Effector memory CD4-positive, alpha-beta T cell (primary cell): ENCODE measurements at places on chromosomes 2 and 18.

GRCh38 chr18:5868218-5868854 lies 27.0 kb downstream of the TMEM200C start:
- DNase-seq = no peak
- no peak overlapping the region for H3K27ac ChIP-seq
- no peaks in the 10 kb centered on the region for H3K4me1 ChIP-seq
- H3K36me3 ChIP-seq = no peaks in the 10 kb centered on the region
- no peak overlapping the region for H3K4me3 ChIP-seq

DNA sequence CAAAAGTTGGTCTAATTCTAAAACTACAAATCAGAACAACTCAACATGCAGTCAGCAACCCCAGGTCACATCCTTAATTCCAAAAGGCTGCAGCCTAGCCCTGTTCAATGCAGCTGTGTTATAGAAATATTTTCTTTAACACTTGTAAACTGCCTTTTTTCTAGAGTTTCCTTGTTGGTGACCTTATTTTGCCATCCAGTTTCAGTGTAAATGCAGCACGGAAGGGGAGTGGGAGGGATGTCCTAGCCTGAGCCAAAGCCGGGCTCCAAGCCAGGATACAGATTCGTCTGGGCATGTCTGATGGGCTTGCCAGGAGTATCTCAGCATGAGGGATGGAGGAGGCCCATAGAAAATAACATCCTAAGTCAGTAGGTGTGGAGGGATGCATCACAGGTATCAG lies 17.7 kb upstream of the SP3 start:
- no peaks in the 10 kb centered on the region for H3K27me3 ChIP-seq
- no peaks in the 10 kb centered on the region for H3K36me3 ChIP-seq
- DNase-seq = no peak
- H3K4me3 ChIP-seq = no peak overlapping the region
- H3K27ac ChIP-seq = no peak overlapping the region
- H3K4me1 ChIP-seq = no peaks in the 10 kb centered on the region

DNA sequence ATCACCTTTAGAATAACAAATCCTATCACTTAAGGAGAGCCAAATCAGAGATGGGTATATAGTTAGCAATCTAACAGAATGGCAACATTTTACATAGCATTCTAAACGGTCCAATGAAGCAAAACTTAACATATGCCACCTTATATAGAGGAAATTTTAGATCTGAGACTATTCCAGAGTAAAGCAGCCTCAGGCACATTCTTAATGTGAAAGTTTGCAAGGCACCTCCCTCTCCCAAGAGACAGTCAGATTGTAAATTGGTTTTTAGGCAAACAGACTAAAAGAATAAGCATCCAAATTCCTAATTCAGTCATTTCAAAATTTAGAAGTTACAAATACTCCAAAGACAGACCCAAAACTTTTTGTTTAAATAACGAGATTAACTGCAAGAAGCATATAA lies 292.9 kb downstream of the STK39 start:
- H3K36me3 ChIP-seq = no peaks in the 10 kb centered on the region
- no peak overlapping the region for H3K27ac ChIP-seq
- no peak overlapping the region for H3K4me3 ChIP-seq
- no peaks in the 10 kb centered on the region for H3K27me3 ChIP-seq
- DNase-seq = no peak

- DNase-seq = no peak
- H3K27me3 ChIP-seq = no peaks in the 10 kb centered on the region
- no peaks in the 10 kb centered on the region for H3K36me3 ChIP-seq
- no peak overlapping the region for H3K4me3 ChIP-seq
- no peaks in the 10 kb centered on the region for H3K4me1 ChIP-seq
These were observed 863.7 kb downstream of the MBD2 start for GRCh38 chr18:53360501-53361443.

GRCh38 chr2:26717362-26717761 lies 24.8 kb downstream of the KCNK3 start:
- no peaks in the 10 kb centered on the region for H3K4me1 ChIP-seq
- H3K36me3 ChIP-seq = no peaks in the 10 kb centered on the region
- no peak overlapping the region for H3K4me3 ChIP-seq
- no peaks in the 10 kb centered on the region for H3K27me3 ChIP-seq

DNA sequence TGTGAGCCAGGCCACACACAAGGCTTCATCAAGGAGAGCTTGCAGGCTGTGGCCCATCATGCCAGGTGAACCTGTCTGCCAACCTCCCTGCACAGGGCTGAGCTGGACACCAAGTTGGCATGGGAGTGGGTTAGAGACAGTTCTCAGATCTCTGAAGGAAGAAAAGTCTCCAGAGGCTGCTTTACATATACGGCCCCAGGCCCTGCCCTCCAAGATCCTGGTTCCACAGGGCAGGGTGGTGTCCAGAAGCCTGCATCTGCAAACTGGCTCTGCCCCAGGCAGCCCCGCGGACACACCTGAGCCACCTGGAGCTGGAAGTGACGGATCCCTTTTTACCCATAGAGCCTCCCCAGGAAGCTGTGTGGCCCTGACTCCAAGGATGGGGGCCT lies 24.2 kb upstream of the HES6 start:
- H3K4me1 ChIP-seq = no peaks in the 10 kb centered on the region
- peaks cover 30% of the 10 kb centered on the region for H3K36me3 ChIP-seq
- H3K27ac ChIP-seq = no peak overlapping the region
- no peaks in the 10 kb centered on the region for H3K27me3 ChIP-seq
- no peak for DNase-seq
- no peak overlapping the region for H3K4me3 ChIP-seq

- no peak overlapping the region for H3K27ac ChIP-seq
- H3K4me3 ChIP-seq = no peak overlapping the region
- H3K4me1 ChIP-seq = no peaks in the 10 kb centered on the region
These were observed 57.4 kb upstream of the AMMECR1L start for GRCh38 chr2:127943186-127943585.

GRCh38 chr2:25241452-25241851 lies 73.1 kb upstream of the POMC start:
- H3K27me3 ChIP-seq = no peaks in the 10 kb centered on the region
- H3K36me3 ChIP-seq = peaks cover 89% of the 10 kb centered on the region
- DNase-seq = no peak
- no peaks in the 10 kb centered on the region for H3K4me1 ChIP-seq
- H3K4me3 ChIP-seq = no peak overlapping the region
- no peak overlapping the region for H3K27ac ChIP-seq

DNA sequence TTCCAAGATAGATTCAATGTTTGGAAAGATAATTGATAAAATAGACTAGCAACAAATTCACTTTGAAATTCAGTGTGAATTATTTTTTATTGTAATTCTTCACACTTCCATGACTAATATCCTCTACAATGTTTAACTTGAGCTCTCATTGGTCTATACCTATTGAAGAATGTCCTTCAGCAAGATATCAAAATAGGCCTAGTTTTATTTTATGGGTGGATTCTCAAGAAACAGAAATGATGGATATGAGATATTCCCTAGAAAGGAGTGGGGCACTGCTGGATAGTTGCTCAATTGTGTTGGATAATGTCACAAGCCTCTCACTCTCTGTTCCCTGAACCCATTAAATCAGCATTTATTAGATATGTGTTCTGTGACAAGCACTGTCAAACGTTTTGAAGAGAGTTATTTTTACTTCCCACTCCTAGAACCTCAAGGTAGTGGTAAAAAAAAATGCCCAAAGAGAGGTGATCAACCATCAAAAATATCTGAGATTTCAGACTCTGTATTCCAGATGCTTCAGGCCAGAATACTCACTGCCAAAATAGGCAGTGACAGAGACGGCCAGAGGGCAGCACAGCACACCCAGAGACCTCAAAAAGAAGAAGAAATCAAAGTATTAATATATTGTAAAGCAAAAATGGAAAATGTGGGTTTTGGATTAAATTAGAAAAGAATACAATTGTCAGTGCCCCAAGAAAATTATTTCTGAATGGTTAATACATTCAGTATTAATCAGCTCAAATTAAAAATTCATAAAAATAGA lies 87.5 kb downstream of the TRIB2 start:
- H3K27ac ChIP-seq = no peak overlapping the region
- H3K4me3 ChIP-seq = no peak overlapping the region
- H3K4me1 ChIP-seq = no peaks in the 10 kb centered on the region
- DNase-seq = no peak
- H3K36me3 ChIP-seq = no peaks in the 10 kb centered on the region

DNA sequence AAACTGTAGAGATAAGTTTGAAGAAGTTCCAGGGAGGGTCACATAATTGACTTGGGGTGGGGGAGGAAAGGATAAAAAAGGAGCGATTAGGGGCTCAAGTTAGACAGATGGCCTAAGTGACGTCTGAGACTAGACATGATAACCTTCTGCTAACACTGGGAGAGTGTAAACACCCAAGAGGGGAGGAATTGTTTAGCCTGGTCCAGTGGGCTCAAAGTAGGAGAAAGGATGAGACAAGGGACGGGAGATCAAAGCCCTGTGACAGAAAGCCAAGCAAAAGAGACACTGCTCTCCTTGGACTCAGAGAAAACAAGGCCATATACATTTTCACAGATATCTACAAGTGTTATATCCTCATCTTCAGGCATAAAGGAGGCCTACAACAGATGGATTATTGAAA lies 45.5 kb upstream of the IHH start:
- H3K4me1 ChIP-seq = no peaks in the 10 kb centered on the region
- H3K27ac ChIP-seq = no peak overlapping the region
- H3K36me3 ChIP-seq = no peaks in the 10 kb centered on the region

DNA sequence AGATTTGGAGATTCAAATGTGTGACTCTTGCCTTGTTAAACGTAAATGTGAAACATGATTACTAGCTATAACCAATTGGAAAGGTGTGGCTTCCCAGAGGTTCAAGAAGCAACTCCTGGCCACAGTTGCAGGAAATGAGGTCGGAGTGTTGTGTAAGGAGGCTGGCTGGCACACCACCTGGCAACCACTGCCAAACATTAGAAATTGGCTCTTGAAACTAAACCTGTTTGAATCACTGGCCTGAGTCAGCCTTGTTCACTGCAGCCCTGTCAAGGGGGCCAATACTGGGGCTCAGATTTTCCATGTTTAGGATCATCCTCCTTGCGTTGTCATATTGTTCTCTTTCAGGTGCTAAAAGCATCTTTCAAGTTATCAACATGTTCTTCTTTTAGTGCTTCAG lies 206.3 kb downstream of the ARL6IP6 start:
- H3K4me1 ChIP-seq = no peaks in the 10 kb centered on the region
- no peak overlapping the region for H3K27ac ChIP-seq
- no peak for DNase-seq
- H3K36me3 ChIP-seq = no peaks in the 10 kb centered on the region

DNA sequence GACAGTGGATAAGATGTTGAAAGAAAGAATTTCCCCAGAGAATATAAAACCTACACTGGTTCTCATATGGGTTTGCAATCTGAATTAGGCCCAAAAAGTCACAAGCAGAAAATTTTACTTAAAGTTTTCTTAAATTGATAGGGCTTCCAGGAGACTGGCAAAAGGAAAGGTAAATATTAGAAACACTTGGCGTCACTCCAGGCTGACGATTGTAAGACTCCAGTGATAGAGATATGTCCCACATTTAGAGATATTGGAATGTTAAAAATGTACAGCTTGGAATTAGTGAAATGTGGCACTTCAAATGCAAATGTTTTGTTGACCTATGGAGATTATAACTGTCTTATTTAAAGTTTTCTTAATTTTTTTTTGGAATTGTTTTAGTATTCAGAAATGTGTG lies 14.0 kb downstream of the YIPF4 start:
- no peaks in the 10 kb centered on the region for H3K27me3 ChIP-seq
- H3K27ac ChIP-seq = no peak overlapping the region
- peaks cover 31% of the 10 kb centered on the region for H3K36me3 ChIP-seq
- no peaks in the 10 kb centered on the region for H3K4me1 ChIP-seq
- no peak overlapping the region for H3K4me3 ChIP-seq

GRCh38 chr2:116810645-116811044 lies 1003.8 kb upstream of the DDX18 start:
- no peak overlapping the region for H3K27ac ChIP-seq
- H3K27me3 ChIP-seq = no peaks in the 10 kb centered on the region
- no peaks in the 10 kb centered on the region for H3K36me3 ChIP-seq

DNA sequence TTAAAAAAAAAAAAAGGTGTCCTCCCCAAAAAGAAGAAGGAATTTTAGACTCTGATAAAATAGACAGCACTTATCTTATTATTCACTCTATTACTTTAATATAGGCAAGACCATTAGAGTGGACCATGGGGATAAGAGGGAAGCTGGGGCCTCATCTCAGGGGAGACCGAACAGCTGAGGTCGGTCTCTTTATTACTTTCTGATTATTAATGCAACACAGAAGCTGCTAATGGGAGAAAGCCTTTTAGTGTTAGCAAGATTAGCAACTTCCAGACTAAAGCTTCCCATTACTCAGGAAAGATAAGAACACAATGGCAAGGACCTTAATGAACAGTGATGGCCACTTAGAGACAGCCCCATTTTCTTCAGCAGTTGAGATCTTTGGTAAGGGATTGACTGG lies 135.5 kb downstream of the TMEFF2 start:
- H3K4me3 ChIP-seq = no peak overlapping the region
- H3K27me3 ChIP-seq = no peaks in the 10 kb centered on the region
- H3K27ac ChIP-seq = no peak overlapping the region
- no peak for DNase-seq

- no peak overlapping the region for H3K4me3 ChIP-seq
- H3K27ac ChIP-seq = no peak overlapping the region
These were observed 112.1 kb downstream of the KLHL29 start for GRCh38 chr2:23497063-23497462.

DNA sequence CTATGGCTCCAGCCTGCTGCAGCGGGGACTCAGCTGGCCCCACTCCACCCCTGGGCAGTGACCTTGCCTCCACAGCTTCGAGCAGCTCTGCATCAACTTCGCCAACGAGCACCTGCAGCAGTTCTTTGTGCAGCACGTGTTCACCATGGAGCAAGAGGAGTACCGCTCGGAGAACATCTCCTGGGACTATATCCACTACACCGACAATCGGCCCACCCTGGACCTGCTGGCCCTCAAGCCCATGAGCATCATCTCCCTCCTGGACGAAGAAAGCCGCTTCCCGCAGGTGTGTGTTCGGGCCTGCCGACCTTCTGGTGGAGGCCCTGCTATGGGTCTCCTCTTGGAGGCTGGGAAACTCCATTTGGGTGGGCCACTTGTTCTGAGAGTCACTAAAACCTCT lies 48.6 kb downstream of the MYO7B start:
- no peaks in the 10 kb centered on the region for H3K27me3 ChIP-seq
- no peaks in the 10 kb centered on the region for H3K4me1 ChIP-seq
- no peak overlapping the region for H3K4me3 ChIP-seq
- no peak overlapping the region for H3K27ac ChIP-seq

- H3K4me1 ChIP-seq = no peaks in the 10 kb centered on the region
- no peak overlapping the region for H3K4me3 ChIP-seq
- DNase-seq = no peak
- no peaks in the 10 kb centered on the region for H3K36me3 ChIP-seq
- H3K27me3 ChIP-seq = no peaks in the 10 kb centered on the region
- H3K27ac ChIP-seq = no peak overlapping the region
These were observed 502.1 kb upstream of the TMEFF2 start for GRCh38 chr2:192696857-192697256.

GRCh38 chr2:126921066-126921465 lies 22.4 kb downstream of the TEX51 start:
- DNase-seq = no peak
- no peaks in the 10 kb centered on the region for H3K36me3 ChIP-seq
- H3K4me3 ChIP-seq = no peak overlapping the region
- H3K27me3 ChIP-seq = no peaks in the 10 kb centered on the region
- no peaks in the 10 kb centered on the region for H3K4me1 ChIP-seq
